Pancreas (tissue), 10 donors: ENCODE measurements at places on chromosomes 11 and 22. TPM values are rescaled to one million over a fixed set of nuclear protein-coding genes. Genes with fewer than 3 reads are reported as not detected.

- H3K36me3 ChIP-seq, result no peaks in the 10 kb centered on the region
- H3K4me1 ChIP-seq, result no peaks in the 10 kb centered on the region
- H3K27me3 ChIP-seq, result no peaks in the 10 kb centered on the region
- no peak for DNase-seq
- H3K4me3 ChIP-seq, result no peak overlapping the region
Measured at GRCh38 chr11:74672332-74672955, 58.8 kb downstream of the CHRDL2 start.

- H3K27me3 ChIP-seq, result no peaks in the 10 kb centered on the region
- H3K4me1 ChIP-seq, result no peaks in the 10 kb centered on the region
- H3K36me3 ChIP-seq, result no peaks in the 10 kb centered on the region
- no peak overlapping the region for H3K27ac ChIP-seq
- H3K4me3 ChIP-seq, result no peak overlapping the region
- no peak for DNase-seq
Measured at GRCh38 chr11:116595305-116595880, 177.4 kb downstream of the BUD13 start.

DNA sequence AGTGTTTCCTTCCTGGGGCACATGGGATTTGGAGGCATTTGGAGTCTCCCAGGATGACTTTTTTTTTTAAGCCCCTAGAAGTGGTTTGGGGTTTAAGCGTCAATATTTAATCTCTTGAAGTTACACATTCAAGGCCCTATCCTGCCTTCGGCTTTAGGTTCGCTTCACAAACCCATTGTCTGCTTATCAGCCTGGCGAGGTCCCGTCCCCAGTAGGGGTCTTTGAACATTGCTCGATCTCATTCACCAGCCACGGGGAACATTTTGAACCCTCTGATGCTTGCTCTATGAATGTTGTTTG is 75.9 kb downstream of the KCNQ1 start:
- DNase-seq, result no peak
- no peak overlapping the region for H3K27ac ChIP-seq
- H3K4me3 ChIP-seq, result no peak overlapping the region
- peaks cover 6% of the 10 kb centered on the region for H3K4me1 ChIP-seq
- H3K27me3 ChIP-seq, result no peaks in the 10 kb centered on the region

The CDC42BPG gene
- polyA plus RNA-seq, result 11.6 TPM

DNA sequence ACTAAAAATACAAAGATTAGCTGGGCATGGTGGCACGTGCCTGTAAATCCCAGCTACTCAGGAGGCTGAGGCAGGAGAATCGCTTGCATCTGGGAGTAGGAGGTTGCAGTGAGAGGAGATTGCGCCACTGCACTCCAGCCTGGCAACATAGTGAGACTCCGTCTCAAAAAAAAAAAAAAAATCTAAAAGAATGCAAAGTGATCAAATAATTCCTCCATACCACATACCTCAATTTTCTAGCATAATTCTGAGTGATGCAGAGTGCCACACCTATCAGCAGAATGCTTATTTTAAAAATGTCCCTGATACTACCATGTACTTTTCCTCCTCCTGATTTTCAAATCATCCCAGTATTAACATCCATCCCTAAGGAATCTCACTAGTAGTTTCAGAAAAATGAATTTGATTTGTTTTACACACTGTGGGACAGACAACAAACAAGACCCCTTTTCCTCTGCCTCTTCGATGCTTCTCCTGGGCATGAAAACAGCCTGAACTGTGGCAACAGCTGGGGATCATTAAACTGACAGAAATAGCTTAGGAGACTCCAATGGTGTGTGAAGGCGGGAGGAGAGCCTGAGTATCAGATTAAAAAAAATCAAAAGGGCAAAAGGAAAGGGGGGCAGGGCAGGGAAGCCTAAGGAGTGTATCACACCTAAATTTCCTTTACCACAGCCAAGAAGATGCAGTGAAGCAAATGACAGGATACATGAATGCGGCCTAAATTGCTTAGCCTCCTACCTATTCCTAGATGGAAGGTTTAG is 114.7 kb downstream of the SGSM3 start:
- H3K27me3 ChIP-seq, result no peaks in the 10 kb centered on the region
- no peak overlapping the region for H3K4me3 ChIP-seq
- DNase-seq, result no peak
- no peaks in the 10 kb centered on the region for H3K36me3 ChIP-seq
- no peaks in the 10 kb centered on the region for H3K4me1 ChIP-seq

The CDHR5 gene
- polyA plus RNA-seq, result 1.3 TPM

GRCh38 chr22:37146051-37146385 is 3.7 kb downstream of the IL2RB start:
- no peak overlapping the region for H3K4me3 ChIP-seq
- no peaks in the 10 kb centered on the region for H3K27me3 ChIP-seq
- H3K27ac ChIP-seq, result no peak overlapping the region

DNA sequence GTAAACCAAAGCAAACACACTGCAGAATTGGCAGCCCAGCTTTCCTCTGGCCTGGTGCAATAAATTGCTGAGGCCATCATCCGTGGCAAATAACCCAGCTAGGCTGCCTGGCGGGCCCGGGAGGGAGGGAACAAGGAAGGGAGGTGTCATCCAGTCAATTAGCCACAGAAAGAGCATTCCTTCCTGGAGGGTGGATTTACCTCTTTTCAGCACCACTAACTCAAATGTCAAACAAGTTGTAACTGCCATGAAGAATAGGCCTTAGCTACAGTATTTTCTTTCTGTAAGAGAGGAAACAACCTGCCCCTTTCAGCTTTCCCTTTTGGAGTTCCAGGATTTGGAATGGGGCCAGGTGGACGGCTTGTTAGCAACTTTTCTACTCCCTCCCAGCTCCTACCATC is 163.8 kb upstream of the BDNF start:
- peaks cover 23% of the 10 kb centered on the region for H3K4me1 ChIP-seq
- no peaks in the 10 kb centered on the region for H3K27me3 ChIP-seq

GRCh38 chr22:33576205-33576604 is 344.1 kb downstream of the LARGE1 start:
- peaks cover 22% of the 10 kb centered on the region for H3K4me1 ChIP-seq
- no peak overlapping the region for H3K27ac ChIP-seq
- H3K36me3 ChIP-seq, result no peaks in the 10 kb centered on the region
- no peak for DNase-seq
- no peaks in the 10 kb centered on the region for H3K27me3 ChIP-seq

The P2RY2 gene
- polyA plus RNA-seq, result 0.38 TPM

DNA sequence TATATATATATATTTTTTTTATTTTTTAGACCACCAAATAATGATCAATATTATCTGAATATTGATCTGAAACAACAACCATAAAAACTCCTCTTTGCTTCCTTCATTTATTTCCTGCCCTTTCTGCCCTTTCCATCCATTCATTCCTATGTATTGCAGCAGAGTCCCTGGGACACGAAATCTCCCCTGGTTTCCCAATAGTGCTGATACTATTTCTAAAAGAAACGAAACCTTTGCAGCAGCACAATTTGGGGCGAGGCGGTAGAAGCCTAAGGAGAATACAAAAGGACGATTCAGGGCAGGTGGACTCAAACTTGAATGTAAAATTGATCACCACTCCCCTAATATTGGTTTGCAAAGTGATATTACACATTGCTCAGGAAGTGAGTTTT is 16.9 kb upstream of the AMOTL1 start:
- no peak for DNase-seq
- no peaks in the 10 kb centered on the region for H3K27me3 ChIP-seq
- no peak overlapping the region for H3K4me3 ChIP-seq

- no peak for DNase-seq
- H3K27ac ChIP-seq, result no peak within 1 kb of the TSS
- H3K4me3 ChIP-seq, result no peak within 1 kb of the TSS
- H3K27me3 ChIP-seq, result no peaks in the 10 kb centered on the region
- no peaks in the 10 kb centered on the region for H3K36me3 ChIP-seq
Measured at GRCh38 chr11:63563201-63564055, at the start of gene PLAAT2. PLAAT2 (minus strand) TSS chr11:63563379; CDS start chr11:63563324, 55 bp downstream.

- no peak overlapping the region for H3K4me3 ChIP-seq
- H3K36me3 ChIP-seq, result no peaks in the 10 kb centered on the region
- H3K27ac ChIP-seq, result no peak overlapping the region
- H3K27me3 ChIP-seq, result no peaks in the 10 kb centered on the region
- H3K4me1 ChIP-seq, result no peaks in the 10 kb centered on the region
Measured at GRCh38 chr22:43539572-43540528, 128.0 kb downstream of the MPPED1 start.

The HEPHL1 gene
- not detected for polyA plus RNA-seq

The C22orf42 gene
- polyA plus RNA-seq, result 1.4 TPM

DNA sequence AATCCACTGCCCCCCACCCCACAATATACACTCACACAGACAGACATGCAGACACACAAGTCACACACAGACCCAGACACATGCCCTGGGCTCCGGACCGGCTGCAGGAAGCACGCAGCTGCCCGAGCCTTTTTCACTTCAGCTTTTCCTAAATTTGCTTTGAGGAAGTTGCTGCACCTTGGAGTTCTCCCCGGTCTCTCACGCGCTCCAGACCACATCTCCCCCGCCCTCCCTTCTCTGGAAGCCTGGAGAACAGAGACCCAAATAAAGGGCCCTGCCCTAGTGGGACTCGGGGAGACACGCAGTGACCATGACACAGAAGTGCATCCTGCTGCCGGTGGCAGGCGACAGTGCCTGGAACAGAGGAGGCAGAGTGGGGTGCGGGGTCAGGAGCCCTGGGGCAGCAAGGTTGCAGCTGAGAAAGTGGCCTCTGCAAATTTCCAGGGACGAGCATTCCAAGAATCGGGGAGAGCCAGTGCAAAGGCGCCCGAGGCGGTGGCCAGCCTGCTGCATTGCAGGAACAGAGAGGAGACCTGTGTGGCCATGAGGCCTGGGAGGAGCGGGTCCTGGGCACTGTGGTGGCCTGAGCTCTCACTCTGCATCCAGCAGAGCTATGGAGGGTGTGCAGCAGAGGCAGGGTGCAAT is 19.1 kb downstream of the RPL3 start:
- no peak overlapping the region for H3K4me3 ChIP-seq
- peak; percentile 51 for DNase-seq
- no peaks in the 10 kb centered on the region for H3K36me3 ChIP-seq
- H3K27ac ChIP-seq, result no peak overlapping the region

- H3K36me3 ChIP-seq, result no peaks in the 10 kb centered on the region
- no peaks in the 10 kb centered on the region for H3K27me3 ChIP-seq
- peaks cover 6% of the 10 kb centered on the region for H3K4me1 ChIP-seq
- DNase-seq, result no peak
- no peak overlapping the region for H3K4me3 ChIP-seq
Measured at GRCh38 chr11:87265979-87266378, 228.2 kb downstream of the TMEM135 start.

- no peak overlapping the region for H3K27ac ChIP-seq
- no peak overlapping the region for H3K4me3 ChIP-seq
- H3K27me3 ChIP-seq, result no peaks in the 10 kb centered on the region
- peaks cover 47% of the 10 kb centered on the region for H3K4me1 ChIP-seq
Measured at GRCh38 chr11:8720868-8721608, 38.4 kb downstream of the RPL27A start.

DNA sequence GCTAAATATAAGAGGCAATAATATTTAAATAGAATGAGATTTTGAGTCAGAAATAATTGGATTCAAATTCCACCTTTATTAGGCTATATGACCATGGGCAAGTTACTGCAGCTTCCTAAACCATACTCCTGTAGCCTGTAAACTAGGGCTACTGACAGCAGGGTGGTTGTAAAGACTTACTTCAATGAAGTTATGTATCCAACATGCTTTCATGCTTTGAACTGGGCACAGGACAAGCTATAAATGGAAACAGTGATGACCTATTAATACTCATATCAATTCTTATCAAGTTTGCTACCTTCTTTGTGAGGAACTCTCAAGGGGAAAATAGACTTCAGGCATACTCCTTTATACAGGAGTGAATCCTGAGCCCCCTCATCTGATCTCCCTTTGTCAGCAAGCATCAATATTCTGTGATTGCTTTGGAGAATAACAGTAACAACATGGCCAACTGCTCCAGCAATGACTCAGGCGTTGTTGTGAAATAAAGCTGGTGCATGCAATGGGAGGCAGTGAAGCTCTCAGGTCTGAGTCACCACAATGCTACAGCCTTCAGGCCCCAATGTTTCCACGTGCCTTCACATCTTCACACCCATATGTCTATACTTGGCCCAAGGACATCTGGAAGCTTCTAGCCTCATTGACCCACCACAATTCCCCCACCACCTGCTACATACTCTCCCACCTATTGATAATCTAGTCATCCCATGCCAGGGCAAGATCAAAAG is 102.5 kb downstream of the KCNA4 start:
- DNase-seq, result no peak
- no peaks in the 10 kb centered on the region for H3K36me3 ChIP-seq
- no peak overlapping the region for H3K27ac ChIP-seq
- H3K4me1 ChIP-seq, result no peaks in the 10 kb centered on the region
- no peak overlapping the region for H3K4me3 ChIP-seq

- DNase-seq, result no peak
- no peaks in the 10 kb centered on the region for H3K4me1 ChIP-seq
- no peaks in the 10 kb centered on the region for H3K36me3 ChIP-seq
- H3K4me3 ChIP-seq, result no peak overlapping the region
Measured at GRCh38 chr11:108985236-108985944, 320.5 kb downstream of the DDX10 start.

DNA sequence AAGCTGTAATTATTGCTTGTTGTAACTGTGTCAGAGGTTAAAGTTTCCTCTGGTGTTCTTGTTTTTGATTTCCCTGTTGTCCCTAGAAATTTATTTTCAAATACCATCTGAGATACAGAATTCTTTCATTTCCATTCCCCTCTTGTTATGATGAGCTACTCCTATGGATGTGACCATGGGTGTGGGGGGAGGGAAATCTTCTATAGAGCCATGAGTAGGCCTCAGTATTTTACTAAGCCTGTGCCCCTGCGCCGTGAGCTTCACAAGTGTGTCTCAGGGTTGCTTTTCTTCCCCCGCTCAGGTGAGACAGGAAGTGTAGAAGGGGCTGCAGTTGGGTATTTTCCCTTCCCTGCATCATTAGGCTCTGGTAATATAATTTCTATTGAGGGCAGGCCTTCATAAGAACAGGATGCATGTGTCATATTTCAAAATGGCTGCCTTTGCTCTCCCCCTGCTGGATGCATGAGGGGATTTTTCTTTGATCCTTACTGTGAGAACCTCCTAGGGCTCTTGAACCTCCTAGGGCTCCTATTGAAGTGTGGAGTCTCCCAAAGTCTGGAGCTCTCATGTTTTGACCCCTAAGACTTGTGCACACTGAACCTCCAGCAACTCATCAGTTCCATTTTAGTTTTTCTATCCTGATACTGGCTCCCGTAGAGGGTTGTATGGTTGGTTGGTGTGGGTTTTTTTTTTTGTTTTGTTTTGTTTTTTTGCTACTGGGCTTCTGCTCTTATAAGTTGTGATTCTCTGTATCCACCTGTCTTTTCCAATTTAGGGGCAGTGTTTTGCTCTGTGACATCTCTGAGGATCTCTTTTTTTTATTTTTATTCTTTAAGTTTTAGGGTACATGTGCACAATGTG is 658.2 kb downstream of the NTM start:
- H3K36me3 ChIP-seq, result no peaks in the 10 kb centered on the region
- no peaks in the 10 kb centered on the region for H3K27me3 ChIP-seq
- H3K4me1 ChIP-seq, result no peaks in the 10 kb centered on the region
- H3K27ac ChIP-seq, result no peak overlapping the region
- no peak overlapping the region for H3K4me3 ChIP-seq
- peak; percentile 45 for DNase-seq

The YPEL4 gene
- polyA plus RNA-seq, result 0.68 TPM

DNA sequence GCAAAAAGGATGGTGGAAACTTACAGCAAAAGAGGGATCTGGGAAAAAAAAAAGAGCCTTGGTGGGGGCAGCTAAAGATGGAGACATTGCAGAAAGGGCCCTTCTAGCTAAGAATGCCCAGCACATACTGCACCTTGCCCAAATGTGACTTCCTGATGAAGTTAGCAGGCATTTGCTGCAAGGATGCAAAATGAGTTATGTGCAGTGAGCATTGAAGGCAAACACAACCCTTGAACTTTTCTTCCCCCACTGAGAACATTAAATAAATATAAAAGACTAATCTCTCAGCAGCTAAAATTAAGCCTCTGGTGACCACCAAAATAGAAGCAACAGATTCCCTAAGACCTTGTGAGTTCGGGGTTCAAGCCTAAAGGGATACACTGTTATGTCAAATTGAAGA is 129.9 kb downstream of the ARL14EP start:
- H3K27ac ChIP-seq, result no peak overlapping the region
- H3K36me3 ChIP-seq, result no peaks in the 10 kb centered on the region
- H3K4me1 ChIP-seq, result no peaks in the 10 kb centered on the region

The POTEH gene
- polyA plus RNA-seq, result not detected
